Right atrium auricular region (tissue), 2 donors: ENCODE measurements at places on chromosomes 2 and 18.

DNA sequence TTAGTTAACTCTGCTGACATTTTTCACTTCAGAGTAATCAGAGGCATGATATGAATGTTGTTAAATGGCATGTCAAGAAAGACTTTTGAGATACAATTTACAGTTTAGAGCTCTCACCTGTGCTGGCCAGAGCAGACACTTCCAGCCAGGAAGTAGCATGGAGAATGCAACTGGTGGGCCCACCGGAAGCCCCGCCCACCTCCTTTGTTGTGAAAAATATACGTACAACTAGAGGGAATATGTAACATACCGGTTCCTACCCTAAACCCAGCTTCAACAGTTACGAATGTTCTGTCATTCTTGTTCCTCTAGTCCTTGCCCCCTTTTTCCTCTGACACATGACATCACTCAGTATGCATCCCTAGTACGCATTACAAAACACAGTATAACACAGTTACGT is 70.2 kb upstream of the ITM2C start:
- no peak for DNase-seq

DNA sequence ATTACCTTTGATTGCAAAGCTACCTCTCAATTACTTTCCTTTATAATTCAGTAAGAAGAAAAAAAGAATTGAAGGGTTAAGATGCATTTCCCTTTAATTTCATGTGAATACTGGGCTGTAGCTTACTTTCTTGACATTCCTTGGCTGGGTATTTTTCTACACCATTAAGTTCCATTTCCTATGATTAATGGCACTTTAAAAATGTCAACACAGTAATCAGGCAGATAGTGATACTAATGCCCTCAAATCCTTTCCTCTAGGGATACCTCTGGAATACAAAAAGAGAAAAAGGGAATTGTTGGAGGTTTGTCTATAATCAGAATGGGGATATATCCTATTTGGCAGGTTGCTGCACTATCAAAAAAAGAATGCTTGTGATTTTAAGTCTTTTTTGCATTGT is 216.9 kb downstream of the SRBD1 start:
- DNase-seq: no peak

- no peak for DNase-seq
Measured at GRCh38 chr2:64114912-64115277, 29.3 kb downstream of the PELI1 start.

- DNase-seq: no peak
Measured at GRCh38 chr18:61921621-61922235, 28.9 kb upstream of the RNF152 start.

DNA sequence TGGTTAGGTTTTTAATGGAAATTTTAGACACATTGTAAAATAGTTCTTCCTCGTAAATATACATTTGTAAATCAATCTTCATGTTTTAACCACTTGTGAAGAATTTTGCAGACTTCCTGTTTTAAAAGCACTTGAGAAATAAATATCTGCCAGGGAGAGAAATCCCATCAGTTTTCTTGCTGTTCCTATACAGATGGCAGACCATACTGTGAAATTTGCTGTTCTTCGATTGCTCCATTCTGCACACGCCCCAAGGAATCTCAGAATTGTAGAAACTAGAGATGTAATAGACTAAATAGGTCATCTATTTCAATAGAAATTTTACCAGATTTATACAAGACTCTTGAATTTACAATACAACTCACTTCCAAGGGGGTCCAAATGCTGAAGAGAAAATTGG is 75.8 kb upstream of the PIK3C3 start:
- DNase-seq: no peak
